ENCODE measurements at places on chromosomes 6 and 20. TPM values are rescaled to one million over a fixed set of nuclear protein-coding genes. Genes with fewer than 3 reads are reported as not detected.

GPSM3 gene
- 2.3 TPM for total RNA-seq

DNA sequence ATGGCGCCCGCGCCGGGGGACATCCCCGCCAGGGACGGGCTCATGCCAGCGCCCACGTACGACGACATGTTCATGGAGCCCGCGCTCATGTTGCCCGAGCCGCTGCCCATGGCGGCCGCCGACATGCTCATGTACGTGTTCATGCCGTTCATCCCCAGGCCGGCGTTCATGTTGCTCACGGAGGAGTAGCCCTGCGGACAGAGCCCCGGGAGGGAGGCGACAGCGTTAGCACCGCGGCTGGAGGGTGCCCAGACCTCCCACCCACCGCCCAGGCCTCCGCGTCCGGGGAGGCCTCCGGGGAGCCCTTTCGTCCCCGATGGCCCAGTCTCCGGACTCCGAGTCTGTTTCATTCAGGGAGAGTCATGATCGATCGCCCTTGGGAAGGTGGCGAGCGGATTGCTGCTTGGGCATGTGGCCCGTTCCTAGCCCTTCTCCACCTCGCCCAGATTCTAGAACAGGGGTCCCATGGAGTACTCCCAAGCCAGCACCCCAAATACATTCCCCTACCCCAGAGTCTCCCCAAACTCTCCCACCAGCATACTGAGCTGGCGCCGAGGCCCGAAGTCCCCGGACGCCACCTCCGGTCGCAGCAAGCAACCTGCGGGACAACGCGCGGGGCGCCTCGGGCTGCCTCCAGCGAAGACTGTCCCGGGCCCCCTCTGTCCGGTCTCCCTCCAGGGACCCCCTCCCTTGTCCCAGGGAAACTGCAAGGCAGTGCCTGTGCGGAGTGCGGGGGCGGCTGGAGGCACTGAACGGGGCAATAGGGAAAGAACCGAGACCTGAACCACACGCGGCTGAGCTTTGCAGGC, 1.2 kb downstream of the FOXA2 start:
- no peak for DNase-seq

- peak; percentile 80 for DNase-seq
Observed at GRCh38 chr6:108557494-108558371, 3.0 kb upstream of the FOXO3 start.

GRCh38 chr6:159404296-159404695, 235.1 kb downstream of the FNDC1 start:
- DNase-seq: no peak

DNA sequence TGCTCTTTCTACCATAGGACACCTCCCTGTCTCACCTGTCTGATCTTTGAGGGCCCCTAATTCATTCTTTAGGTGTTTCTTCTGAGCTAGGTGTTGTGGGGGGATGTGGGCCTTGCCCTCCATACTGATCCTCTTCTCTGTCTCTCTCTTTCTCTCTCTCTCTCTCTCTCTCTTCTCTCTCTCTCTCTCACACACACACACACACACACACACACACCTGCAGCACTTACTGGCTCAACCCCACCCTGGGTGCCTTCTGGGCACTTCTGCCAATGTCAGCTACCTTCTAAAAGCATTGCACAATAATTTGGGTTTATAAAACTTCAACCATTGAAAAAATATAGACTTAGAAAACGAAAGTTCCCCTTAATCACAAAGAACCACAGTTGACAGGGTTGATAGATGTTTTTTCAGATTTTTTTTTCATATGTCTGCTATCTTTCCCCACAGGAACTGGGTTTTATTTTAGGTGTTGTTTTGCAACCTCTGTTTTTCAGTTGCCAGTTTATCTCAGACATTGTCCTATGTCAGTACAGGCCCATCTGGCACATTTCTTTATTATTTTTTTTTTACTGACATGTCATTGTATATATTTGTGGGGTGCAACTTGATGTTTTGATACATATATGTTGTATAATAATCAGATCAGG, 28.1 kb downstream of the PKIG start:
- DNase-seq: no peak

DNA sequence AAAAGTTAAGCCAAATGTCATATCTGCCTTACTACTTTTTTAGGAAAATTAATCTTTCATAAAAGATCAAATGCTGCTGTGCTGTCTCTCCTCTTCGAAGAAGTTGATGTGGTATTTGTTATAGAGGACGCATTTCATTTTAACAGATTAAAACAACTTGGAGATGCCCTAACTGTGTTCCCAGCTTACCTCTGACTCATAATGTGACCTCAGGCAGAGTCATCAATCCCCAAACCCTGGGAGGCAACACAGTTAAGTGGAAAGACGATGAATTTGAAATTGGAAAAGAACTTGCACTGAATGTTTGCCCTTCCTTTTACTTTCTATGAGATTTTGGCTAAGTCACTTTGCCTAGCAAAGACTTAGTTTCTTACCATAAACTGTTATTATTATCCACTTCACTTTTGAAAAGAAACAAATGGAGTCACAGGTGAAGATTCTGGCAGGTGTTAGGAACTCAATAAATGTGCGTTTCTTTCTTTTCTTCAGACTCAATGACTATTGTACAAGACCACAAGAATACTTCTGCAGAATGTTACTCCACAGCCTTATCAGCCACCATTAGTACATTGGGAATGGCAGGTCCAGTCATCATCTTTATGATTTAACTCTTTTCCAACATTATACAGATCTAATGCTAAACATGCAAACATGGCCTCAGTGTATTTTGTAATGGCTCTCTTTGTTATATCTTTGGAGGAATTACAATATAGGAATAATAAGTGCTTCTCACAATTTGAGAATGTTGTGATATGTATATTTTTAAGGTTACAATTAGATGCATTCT, 102.6 kb downstream of the COL21A1 start:
- DNase-seq: no peak

TRIM40 gene
- not detected for total RNA-seq

ARMC2 gene
- 1.5 TPM for total RNA-seq
